ENCODE measurements at places on chromosomes 5 and 9. TPM values are rescaled to one million over a fixed set of nuclear protein-coding genes. Genes with fewer than 3 reads are reported as not detected.

DNA sequence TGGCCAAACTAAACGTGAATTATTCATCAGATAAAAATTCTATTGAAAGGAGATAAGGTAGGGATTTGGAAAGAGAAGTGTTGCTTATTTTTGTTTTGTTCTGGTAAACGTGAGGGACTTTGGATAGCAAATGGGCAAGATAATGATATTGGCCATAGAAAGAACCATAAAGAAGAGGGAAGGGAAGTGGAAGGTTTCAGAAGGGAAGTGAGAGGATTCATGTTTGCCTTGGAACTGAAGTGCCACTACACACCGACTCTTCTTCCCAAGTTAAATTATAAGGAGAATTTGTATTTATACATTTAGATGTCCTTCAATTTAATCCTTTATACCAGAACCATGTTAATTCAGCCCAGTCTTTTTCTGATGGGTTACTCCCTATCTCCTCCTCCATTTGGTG is 42.1 kb upstream of the TAF11L2 start:
- DNase-seq, result no peak

GRCh38 chr5:159032656-159033350 is 66.9 kb downstream of the EBF1 start:
- DNase-seq, result no peak

- no peak for DNase-seq
These were observed 252.5 kb downstream of the TLE4 start for GRCh38 chr9:79824265-79824664.

CFAP77 gene
- 0.26 TPM for total RNA-seq

Data from fibroblast of lung (primary cell).